ENCODE measurements at places on chromosomes 6 and 20.

- no peak for DNase-seq
Measured at GRCh38 chr20:24157213-24157612, 168.6 kb upstream of the GGTLC1 start.

DNA sequence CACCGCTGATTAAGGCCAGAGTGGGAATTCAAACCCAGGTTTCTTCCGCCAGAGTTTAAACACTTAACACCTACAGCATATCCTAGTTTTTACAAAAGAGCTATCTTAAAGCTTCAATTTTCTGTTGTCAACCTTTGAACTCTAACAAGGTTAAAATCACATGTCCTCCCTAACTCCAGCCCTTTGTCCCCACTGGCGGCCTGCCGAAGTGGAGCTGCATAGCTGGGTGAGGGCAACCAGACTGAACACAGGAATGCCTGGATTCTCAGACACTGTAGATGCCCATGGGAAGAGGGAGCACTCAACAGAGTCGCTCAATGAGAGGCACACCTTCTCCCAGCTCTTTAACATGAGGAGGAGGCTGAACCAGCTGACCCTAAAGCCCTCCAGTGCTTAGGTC lies 59.1 kb downstream of the LRFN2 start:
- DNase-seq: no peak

- peak; percentile 58 for DNase-seq
Measured at GRCh38 chr6:100462706-100463629, 1.8 kb downstream of the SIM1 start.

- DNase-seq: peak; percentile 47
Measured at GRCh38 chr6:11341867-11342266, 109.4 kb upstream of the NEDD9 start.

- DNase-seq: no peak
Measured at GRCh38 chr6:45495429-45496084, 117.8 kb upstream of the SUPT3H start.
